ENCODE measurements at places on chromosomes 16 and 17.

DNA sequence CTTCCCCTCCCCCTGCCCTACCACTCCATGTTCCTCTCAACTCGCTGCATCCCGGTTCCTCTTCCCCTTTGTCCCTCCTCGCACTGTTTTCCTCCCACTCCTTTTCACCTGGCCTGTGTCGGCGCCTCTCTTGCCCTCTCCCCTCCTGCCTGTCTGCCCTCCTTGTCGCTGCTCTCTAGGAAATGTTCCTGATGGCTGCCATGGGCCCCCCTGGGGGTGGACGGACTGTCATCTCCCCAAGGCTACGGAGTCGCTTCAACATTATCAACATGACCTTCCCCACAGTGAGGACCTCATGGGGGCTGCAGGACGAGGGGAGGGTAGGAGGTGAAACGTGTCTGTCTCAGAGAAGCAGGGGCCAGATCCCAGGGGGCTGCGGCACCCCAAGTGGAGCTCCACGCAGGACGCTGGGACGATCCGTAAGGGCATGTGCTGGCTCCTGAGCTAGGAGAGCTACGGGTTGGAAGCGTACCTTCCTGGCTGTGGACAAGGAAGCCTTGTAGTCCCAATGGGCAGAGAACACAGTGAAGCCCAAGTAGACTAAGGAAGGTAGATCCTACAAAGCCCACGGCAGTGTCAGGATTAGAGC is 39.8 kb upstream of the KDM6B start:
- no peak for DNase-seq

GRCh38 chr17:62905233-62905632 is 60.8 kb upstream of the TANC2 start:
- no peak for DNase-seq

DNA sequence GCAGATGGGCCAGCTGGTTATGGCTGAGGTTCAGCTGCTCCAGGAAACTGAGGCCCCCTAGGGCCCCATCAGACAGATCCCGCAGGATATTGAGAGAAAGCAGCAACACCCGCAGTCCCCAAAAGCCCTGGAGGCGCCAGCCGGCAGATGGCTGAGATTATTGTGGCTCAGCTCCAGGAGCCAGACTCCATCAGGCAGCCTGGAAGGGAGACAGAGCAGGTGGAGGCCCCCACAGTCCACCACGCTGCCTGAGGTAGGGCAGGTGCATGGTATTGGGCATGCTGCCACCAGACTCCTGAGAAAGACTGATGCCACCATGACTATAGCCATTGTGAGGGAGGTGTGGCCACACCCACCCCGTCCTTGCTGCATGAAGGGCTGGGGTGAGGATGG is 9.5 kb upstream of the TMEM101 start:
- no peak for DNase-seq

DNA sequence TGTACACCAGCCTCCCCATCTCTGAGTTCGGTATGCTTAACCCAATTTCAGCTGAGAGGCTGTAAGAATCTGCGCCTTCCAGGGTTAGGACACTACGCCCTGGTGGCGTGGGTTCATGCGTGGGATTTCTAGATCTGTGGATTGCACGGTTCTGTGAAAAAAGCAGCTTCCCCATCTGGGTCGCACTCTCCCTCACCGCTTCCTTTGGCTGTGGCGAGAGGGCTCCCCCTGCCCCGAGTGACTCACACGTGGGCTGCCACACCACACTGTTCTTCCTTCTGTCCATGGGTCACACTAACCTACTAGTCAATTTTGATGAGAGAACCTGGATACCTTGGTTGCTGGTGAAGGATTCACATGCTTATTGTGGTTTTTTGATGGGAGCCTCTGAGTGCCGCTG is 256.0 kb upstream of the MAF start:
- no peak for DNase-seq

- DNase-seq = no peak
Measured at GRCh38 chr17:77560841-77561240, 397.7 kb upstream of the TNRC6C start.

- DNase-seq = no peak
Measured at GRCh38 chr17:75809631-75810111, 25.1 kb downstream of the UNK start.

GRCh38 chr16:15538507-15538906 is 104.1 kb downstream of the BMERB1 start:
- DNase-seq = no peak

- no peak for DNase-seq
Measured at GRCh38 chr17:82838386-82839063, 1.3 kb downstream of the ZNF750 start.

- DNase-seq = no peak
Measured at GRCh38 chr17:68963958-68964357, 8.8 kb upstream of the ABCA8 start.

DNA sequence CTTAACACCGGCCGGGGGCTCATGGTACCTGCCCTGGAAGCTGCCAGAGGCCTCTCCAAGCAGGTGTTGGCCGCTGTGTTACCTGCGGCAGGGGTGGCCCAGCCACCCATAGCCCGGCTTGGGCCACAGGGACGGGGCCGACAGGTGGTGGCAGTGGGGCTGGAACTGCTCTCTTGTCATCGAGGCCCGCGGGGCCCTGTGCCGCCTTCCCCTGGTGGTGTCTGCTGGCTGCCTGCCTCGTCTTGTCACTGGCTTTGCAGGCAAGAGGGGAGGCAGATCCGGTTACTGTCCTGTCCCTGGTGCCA is 27.1 kb downstream of the GSE1 start:
- DNase-seq = no peak

GRCh38 chr16:27202923-27203506 is 311 bp upstream of the KDM8 start:
- peak; percentile 90 for DNase-seq

DNA sequence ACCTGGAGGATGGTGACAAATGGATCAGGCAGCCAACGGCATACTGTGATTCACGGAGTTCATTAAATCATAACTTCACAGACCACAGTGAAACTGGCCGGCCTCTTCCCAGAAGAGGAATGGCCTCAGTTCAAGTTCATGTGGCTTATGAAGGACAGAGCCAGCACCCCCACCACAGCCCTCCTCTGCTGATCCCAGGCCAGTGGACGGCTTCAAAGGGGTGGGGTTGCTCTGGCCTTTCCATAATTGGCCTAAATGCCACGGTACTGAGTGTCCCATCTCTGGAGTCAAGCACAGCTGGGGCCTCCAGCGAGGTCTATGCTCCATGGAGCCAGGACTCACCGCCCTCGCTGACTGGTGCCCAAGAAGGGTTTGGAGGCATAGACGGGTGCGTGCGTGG is 21.4 kb downstream of the GALNS start:
- DNase-seq = no peak

DNA sequence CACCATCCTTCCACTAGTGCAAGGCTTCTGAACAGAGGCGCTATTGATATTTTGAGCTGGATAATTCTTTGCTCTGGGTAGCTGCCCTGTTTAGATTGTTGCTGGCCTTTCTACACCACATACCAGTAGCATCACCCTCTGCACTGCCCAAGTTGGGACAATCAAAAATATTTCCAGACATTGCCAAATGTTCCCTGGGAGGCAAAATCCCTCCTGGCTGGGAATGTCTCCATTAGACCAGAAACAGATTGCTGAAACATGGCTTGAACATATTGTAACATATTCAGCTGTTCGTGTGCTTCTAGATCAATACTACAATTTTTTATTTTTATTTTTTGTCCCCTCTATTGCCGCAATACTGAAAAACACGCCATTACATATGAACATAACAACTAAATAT is 174.6 kb downstream of the ABCA8 start:
- DNase-seq = no peak

DNA sequence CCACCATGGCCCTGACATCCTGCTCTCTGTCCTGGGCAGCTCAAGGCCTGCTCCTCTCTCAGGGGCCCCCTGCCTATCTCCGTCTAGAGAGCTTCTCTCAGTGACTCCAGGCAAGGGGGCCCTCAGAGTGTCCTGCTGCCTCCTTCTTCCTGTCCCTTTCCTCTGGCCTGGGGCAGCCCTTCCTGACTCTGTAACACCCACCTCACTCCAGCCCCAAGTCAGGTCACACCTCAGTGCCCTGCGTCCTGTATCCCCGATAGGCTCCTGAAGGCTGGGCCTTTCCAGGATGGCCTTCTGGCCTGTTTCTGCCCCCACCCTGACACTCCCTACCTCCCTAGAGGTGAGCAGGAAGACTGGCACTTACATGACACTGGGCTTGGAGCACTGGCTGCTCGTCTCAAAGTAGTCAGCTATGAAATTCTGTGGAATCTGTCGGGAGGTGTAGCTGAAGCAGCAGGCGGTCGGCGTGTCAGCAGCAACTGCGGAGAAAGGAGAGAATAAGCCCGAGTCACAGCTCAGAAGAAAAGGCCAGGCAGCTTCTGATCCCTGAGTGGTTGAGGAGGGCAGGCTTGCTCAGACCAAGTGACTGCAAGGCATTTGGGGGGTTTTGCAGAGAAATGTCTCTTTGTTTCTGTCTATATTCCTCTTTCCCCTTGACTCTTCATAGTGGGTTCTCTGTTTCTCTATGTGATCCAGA is 976 bp downstream of the CCL3L1 start:
- DNase-seq = no peak

DNA sequence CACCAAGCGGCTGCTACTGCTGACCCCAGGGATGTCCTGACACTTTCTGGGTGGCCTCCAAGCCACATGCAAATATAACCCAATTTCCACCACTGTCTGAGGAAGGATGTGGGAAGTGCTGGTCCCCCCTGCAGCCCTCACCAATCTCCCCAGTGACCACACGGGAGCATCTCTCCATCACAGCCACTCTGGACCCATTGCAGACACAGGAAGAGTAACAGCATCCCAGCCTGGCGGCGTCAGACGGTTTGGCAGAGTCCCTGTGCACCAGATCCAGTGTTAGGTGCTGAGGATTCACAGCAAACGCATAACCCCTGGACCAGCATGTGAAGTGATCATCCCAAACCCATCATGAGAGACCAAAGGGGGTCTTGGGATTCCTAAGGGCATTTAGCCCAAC is 163.7 kb upstream of the TNRC6C start:
- no peak for DNase-seq

GRCh38 chr16:14539631-14540030 is 90.4 kb downstream of the PARN start:
- no peak for DNase-seq

DNA sequence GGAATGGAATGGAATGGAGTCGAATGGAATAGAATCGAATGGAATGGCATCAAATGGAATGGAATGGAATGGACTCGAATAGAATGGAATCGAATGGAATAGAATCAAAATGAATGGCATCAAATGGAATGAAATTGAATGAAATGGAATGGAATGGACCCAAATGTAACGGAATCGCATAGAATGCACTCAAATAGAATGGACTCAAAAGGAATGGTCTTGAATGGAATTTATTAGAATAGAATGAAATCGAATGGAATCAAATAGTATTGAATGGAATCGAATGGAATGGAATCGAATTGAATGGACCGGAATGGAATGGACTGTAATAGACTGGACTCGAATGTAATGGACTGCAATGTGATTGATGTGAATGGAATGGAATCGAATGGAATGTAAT is 501.4 kb upstream of the WSB1 start:
- DNase-seq = no peak

DNA sequence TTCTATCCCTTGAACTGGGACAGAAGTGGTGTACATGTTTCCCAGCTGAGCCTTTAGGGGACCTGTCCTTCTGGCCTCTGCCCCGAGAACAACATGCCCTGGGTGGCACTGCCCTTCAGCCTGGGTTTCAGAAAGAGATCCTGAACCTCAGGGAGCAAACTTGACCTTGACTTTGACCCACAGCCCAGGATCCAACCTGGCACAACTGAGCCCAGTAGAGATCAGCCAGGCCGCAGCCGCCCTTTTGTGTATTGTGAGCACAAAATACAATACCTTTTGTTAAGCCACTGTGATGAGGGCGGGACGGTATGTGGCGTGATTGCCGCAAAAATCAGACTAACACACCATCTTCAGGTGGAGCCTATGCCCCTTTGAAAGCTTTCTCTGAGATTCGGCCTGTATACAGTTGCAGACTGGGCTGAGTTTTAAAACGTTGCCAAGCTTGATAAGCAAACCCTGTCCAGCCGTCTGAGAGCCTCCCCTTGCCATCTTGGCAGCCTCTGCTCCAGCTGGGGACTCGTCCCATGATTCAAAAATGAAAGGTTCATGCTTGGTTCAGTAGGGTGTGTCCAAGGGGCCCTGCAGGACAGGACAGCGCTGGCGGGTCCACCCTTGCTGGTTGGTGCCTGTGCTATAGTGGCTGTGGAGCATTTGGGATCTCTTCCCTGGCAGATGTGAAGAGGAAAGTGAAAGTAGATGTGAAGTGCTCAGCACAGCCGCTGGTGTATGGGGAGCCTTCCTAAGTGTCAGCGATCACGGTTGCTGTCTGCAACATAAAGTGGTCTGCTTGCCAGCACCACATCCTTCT is 40.3 kb downstream of the FOXL1 start:
- no peak for DNase-seq

- peak; percentile 5 for DNase-seq
Measured at GRCh38 chr16:50301626-50302471, 35.5 kb downstream of the ADCY7 start.

DNA sequence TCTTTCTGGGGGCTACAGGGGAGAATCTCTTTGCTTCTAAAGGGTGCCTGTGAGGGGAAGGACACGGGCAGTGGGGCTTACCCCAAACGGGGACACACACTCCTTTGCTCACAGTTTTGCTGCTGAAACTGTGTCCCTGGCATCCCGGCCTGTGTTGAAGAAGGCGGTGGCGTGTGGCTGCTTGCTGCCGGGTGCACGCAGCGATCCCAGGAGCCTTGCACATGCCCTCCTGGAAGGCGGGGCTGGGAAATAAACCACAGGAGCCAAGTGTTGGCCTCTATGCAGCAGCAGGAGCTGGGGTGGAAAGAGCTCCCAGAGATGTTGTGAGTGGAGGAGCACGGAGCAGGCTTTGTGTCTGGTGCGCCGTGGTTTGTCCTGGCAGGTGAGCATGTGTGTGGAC is 131.0 kb upstream of the CIBAR2 start:
- DNase-seq = no peak

- DNase-seq = no peak
Measured at GRCh38 chr16:20944861-20945574, 44.4 kb downstream of the LYRM1 start.

GRCh38 chr16:68514511-68514910 is 24.6 kb upstream of the ZFP90 start:
- DNase-seq = no peak

GRCh38 chr16:2035431-2036199 is 8.9 kb downstream of the NHERF2 start:
- peak; percentile 34 for DNase-seq

DNA sequence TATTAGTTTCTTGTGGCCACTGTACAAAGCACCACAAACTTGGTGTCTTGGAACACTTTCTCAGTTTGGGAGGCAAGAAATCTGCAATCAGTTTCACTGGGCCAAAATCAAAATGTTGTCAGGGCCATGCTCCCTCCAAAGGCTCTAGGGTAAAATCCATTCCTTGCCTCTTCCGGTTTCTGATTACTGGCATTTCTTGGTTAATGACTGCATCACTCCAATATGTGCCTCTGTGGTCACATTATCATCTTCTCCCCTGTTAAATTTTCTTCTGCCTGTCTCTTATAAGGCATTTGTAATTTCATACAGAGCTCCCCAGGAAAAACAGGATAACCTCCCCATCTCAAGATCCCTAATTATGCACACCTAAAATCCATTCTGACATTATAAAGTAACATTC is 34.8 kb downstream of the ZNF287 start:
- no peak for DNase-seq

- peak; percentile 40 for DNase-seq
Measured at GRCh38 chr16:17379121-17379571, 91.6 kb downstream of the XYLT1 start.
